SJCRH30 (cell line): ENCODE measurements at places on chromosomes 1 and 21.

DNA sequence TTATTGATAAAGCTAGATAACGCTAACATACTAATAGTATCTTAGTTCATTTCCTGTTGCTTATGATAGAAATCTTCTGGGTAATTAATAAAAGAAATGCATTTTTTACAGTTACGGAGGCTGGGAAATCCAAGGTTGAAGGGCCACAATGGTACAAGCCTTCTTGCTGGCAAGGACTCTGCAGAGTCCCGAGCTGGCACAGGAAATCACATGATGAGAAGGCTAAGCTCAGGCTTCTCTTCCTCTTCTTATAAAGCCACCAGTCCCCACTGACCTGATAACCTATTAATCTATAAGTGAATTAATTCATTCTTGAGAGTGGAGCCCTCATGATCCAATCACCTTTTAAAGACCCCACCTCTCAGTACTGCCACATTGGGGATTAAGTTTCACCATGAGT is 82.6 kb downstream of the GPR161 start:
- H3K27ac ChIP-seq = no peak overlapping the region
- no peaks in the 10 kb centered on the region for H3K4me1 ChIP-seq
- H3K36me3 ChIP-seq = peaks cover 7% of the 10 kb centered on the region
- H3K27me3 ChIP-seq = no peaks in the 10 kb centered on the region
- H3K4me3 ChIP-seq = no peak overlapping the region

GRCh38 chr1:3454811-3455618 is 550 bp downstream of the ARHGEF16 start:
- peaks cover 31% of the 10 kb centered on the region for H3K27me3 ChIP-seq
- no peak for DNase-seq
- peaks cover 13% of the 10 kb centered on the region for H3K4me1 ChIP-seq
- H3K36me3 ChIP-seq = no peaks in the 10 kb centered on the region
- H3K4me3 ChIP-seq = no peak overlapping the region

GRCh38 chr1:3581296-3582036 is 29.8 kb downstream of the MEGF6 start:
- H3K36me3 ChIP-seq = no peaks in the 10 kb centered on the region
- H3K27ac ChIP-seq = no peak overlapping the region
- no peak for DNase-seq
- peaks cover 7% of the 10 kb centered on the region; the same call in 1 of the 2 replicates for H3K27me3 ChIP-seq

- H3K4me3 ChIP-seq = no peak overlapping the region
- H3K27ac ChIP-seq = no peak overlapping the region
- H3K36me3 ChIP-seq = no peaks in the 10 kb centered on the region
- DNase-seq = no peak
Observed at GRCh38 chr1:94349853-94350252, 68.3 kb upstream of the ABCD3 start.

GRCh38 chr1:18249631-18250030 is 142.0 kb downstream of the IGSF21 start:
- no peaks in the 10 kb centered on the region for H3K36me3 ChIP-seq
- peaks cover 3% of the 10 kb centered on the region; the same call in 1 of the 2 replicates for H3K27me3 ChIP-seq
- no peaks in the 10 kb centered on the region for H3K4me1 ChIP-seq

- no peak overlapping the region for H3K27ac ChIP-seq
- H3K4me1 ChIP-seq = no peaks in the 10 kb centered on the region
- H3K36me3 ChIP-seq = no peaks in the 10 kb centered on the region
- H3K4me3 ChIP-seq = no peak overlapping the region
Observed at GRCh38 chr1:19926296-19927129, 3.1 kb upstream of the PLA2G2E start.

GRCh38 chr1:63276624-63277023 is 45.7 kb upstream of the FOXD3 start:
- peaks cover 2% of the 10 kb centered on the region; the same call in 1 of the 2 replicates for H3K27me3 ChIP-seq
- no peak overlapping the region for H3K27ac ChIP-seq
- H3K36me3 ChIP-seq = no peaks in the 10 kb centered on the region
- no peak for DNase-seq

DNA sequence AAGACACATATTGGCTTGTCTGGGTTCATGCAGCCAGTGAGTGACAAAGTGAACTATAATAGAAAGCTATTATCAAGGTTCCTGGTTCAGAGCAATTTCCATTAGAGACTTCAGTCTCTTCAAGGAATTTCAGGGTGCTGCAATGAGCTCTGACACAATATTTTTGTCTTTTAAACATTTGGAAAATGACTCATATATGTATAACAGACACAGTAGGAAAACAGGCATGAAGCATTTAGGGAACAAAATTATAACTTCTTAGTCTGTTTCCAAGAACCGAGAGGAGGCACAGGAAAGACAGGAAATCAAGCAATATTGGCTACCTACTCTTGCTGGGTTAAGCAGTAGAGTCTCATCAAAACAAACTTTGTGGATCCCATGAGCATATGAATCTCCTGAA is 170.4 kb downstream of the PTPRC start:
- H3K36me3 ChIP-seq = no peaks in the 10 kb centered on the region
- H3K4me1 ChIP-seq = no peaks in the 10 kb centered on the region
- no peak for DNase-seq
